Liver (tissue), 10 donors: ENCODE measurements at places on chromosomes 1 and 21. TPM values are rescaled to one million over a fixed set of nuclear protein-coding genes. Genes with fewer than 3 reads are reported as not detected.

NAV1 gene
- polyA plus RNA-seq = 1.1 TPM

PLEKHN1 gene
- not detected for polyA plus RNA-seq

GJB5 gene
- polyA plus RNA-seq = not detected

DTL gene
- polyA plus RNA-seq = 0.33 TPM

PRELP gene
- polyA plus RNA-seq = 4.9 TPM

DCAF8 gene
- polyA plus RNA-seq = 120 TPM

ROR1 gene
- polyA plus RNA-seq = 0.15 TPM

TSPAN1 gene
- 1.7 TPM for polyA plus RNA-seq

PALMD gene
- 9.7 TPM for polyA plus RNA-seq

HENMT1 gene
- polyA plus RNA-seq = 0.97 TPM

ATP1A2 gene
- polyA plus RNA-seq = 0.37 TPM

DISC1 gene
- polyA plus RNA-seq = 0.68 TPM

OR14K1 gene
- polyA plus RNA-seq = not detected

FOXO6 gene
- polyA plus RNA-seq = not detected

GPR25 gene
- not detected for polyA plus RNA-seq

WNT9A gene
- not detected for polyA plus RNA-seq

FMN2 gene
- polyA plus RNA-seq = not detected

CASQ1 gene
- polyA plus RNA-seq = not detected

SPRR5 gene
- not detected for polyA plus RNA-seq

KANK4 gene
- polyA plus RNA-seq = 0.58 TPM

CD5L gene
- polyA plus RNA-seq = 56.7 TPM

VASH2 gene
- polyA plus RNA-seq = 0.38 TPM

TRIM46 gene
- polyA plus RNA-seq = 0.07 TPM

LACTBL1 gene
- polyA plus RNA-seq = not detected

CHIA gene
- polyA plus RNA-seq = 0.06 TPM

LCE2B gene
- polyA plus RNA-seq = not detected

HNRNPU gene
- 62.5 TPM for polyA plus RNA-seq
